CD4-positive, alpha-beta T cell treated with Interleukin-21 for 1 hour (primary cell): ENCODE measurements at places on chromosomes 7 and 10.

GRCh38 chr7:46979439-46979838, 602.5 kb downstream of the TNS3 start:
- no peak for DNase-seq

GRCh38 chr10:69287181-69287580, 8.9 kb downstream of the HK1 start:
- DNase-seq: no peak

DNA sequence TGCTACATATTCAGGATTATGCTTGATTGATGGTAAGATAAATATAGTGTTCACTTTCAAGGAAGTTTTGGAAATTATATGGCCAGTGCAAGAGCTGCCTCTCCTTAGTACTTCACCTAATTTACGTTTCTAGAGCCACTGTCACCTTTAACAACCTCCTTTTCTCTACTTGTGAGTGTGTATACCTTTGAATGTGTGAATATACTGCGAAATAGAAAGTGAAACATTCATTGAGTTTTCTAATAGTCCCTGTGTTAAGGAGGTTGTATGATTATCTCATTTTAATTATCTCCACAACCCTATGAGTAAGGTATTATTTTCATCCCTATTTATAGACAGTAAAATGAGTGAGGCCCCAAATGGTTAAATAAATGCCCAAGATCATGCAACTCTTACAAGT, 1050.5 kb downstream of the XPNPEP1 start:
- no peak for DNase-seq

DNA sequence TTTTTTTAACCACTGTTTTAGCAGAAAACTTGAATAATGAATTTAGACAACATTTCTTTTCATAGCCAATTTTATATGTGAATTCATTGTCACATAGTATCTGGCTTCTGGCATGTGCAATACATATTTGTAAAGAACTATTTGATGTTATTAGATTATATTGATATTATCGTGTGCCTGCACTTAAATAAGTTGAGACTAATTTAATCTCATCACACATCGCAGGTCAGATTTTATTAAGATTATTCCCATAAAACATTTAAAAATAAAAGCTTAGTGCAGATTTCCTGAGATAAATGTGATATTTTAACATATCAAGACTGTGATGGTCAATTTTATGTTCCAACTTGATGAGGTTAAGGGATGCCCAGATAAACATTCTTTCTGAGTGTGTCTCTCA, 1565.3 kb upstream of the LRRTM3 start:
- DNase-seq: no peak

DNA sequence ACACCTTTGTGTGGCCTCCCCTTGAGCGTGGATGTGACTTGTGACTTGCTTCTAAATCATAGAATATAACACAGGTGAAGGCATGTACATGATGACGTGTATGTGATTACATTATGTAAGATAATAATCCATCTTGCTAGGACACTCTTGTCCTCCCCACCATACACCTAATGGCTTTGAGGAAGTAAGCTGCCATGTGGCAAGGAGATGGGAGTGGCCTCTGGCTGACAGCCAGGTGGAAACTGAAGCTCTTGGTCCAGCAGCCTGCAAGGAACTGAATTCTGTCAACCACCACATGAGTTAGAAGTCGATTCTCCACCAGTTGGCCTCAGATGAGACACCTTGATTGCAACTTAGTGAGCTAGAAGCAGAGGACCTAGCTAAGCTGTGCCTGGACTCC, 67.4 kb upstream of the ELN start:
- no peak for DNase-seq

DNA sequence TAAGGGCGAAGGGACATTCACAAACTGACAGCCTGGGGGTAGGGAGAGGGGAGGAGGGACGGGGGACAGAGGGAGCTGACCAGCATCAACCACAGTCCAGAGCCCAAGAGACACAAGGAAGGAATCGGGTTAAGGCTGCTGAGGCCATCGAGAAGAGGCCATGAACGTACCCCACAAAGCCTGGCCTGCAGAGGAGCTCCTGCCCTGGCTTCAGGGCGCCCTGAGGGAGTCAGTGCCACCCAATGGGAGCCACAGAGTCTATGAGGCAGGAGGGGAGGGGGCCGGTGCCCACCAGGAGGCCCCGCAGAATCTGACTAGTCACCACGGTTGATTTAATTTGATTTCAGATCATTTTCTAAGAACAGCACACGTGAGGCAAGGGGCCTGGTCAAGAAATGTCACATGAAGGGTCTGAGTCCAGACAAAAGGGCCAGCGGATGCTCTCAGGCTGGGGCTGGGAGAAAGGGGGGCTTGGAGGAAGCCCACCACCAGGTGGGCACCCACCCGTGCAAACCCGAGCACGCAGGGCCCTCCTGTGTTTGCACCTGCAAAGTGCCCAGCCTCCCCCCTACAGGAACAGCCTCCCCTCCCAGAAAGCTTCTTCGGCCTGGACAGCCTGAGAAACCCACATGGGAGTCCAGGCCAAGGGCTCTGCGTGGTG, 40.4 kb downstream of the CAMK2B start:
- DNase-seq: no peak

DNA sequence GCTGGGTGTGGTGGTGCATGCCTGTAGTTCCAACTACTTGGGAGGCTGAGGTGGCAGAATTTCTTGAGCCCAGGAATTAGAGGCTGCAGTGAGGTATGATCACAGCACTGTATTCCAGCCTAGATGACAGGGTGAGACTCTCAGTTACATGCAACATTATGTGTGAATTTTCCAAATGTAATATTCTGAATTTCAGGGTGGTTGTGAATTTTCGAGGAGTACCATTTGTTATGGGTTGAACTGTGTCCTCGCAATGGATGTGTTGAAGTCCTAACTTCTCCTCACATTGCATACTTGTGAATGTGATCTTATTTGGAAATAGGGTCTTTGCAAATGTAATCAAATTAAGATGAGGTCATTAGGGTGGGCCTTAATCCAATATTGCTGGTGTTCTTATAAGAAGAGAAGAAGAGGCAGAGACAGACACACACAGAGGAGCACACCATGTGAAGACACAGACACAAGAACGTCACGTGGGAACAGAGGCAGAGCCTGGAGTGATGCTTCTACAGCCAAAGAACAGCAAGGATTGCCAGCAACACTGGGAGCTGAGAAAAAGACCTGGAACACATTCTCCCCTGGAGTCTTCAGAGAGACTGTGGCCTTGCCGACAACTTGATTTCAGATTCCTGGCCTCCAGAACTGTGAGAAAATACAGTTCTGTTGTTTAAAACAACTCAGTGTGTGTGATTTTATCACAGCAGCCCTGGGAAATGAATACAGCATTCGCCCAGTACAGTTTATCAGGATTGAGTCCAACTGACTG, 91.9 kb downstream of the ZNF783 start:
- DNase-seq: no peak

DNA sequence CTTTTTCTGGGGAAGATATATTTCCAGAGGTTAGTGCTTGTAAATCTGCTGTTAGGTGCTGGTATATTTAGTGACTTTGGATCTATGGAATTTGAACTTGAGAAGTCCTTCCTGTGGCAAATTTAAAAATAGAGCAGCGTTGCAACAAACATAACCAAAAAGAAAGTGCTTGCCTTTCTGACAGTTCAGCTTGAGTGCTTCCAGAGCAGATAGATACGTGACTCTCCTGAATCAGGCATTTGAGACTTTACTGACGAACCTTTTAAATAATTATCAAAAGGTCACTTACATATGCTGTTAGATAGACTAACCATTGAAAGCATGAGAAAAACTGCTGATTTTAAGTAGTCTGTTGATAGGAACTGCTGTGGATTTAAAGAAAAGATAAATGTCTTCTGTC, 387.5 kb upstream of the LRRTM3 start:
- no peak for DNase-seq

DNA sequence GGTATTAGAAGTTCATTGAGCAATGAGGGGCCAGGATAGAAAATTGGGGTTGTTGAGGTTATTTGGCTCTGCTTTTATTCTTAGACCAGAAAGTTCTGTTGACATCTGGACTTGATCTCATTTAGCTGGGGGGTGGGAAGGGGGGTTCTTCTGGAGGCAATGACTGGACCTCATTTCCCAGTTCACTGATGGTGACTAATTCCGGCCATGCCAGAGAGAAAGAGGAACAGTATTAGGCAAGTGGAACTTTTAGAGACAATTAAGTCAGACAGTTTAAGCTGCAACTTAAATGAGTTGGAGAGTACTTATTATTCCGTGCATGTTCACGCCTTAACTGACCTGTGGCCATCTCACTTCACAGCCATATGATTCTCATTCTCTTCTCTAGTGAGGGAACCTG, 512.5 kb downstream of the REEP3 start:
- DNase-seq: no peak

GRCh38 chr7:12888717-12889116, 201.3 kb downstream of the ARL4A start:
- no peak for DNase-seq

- no peak for DNase-seq
Measured at GRCh38 chr10:75887992-75888680, 456.7 kb downstream of the LRMDA start.

DNA sequence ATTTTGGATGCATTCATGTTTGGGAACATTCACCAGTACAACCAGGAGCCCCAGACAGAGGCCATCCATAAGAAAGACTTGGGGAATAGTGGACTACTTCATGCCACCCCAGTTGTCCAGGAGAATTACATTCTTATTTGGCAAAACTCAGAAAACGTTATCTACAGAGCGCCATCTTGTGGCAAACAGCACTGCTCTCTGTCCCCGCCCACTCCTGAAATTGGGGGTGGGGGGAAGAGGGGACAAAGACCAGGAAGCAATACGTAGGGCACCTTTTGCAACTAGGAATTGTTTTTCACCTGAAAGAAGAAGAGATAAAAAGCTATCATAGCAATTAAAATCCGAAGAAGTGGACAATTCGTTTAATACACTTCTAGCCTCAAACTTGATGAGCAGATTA, 134.6 kb upstream of the MGMT start:
- peak; percentile 18 for DNase-seq

- no peak for DNase-seq
Measured at GRCh38 chr7:156173748-156174353, 361.6 kb upstream of the SHH start.

GRCh38 chr7:143496263-143496662, 18.6 kb downstream of the TAS2R41 start:
- no peak for DNase-seq

- no peak for DNase-seq
Measured at GRCh38 chr7:28855538-28856217, 102.5 kb downstream of the TRIL start.

GRCh38 chr10:50497758-50498157, 126.0 kb downstream of the SGMS1 start:
- DNase-seq: no peak

DNA sequence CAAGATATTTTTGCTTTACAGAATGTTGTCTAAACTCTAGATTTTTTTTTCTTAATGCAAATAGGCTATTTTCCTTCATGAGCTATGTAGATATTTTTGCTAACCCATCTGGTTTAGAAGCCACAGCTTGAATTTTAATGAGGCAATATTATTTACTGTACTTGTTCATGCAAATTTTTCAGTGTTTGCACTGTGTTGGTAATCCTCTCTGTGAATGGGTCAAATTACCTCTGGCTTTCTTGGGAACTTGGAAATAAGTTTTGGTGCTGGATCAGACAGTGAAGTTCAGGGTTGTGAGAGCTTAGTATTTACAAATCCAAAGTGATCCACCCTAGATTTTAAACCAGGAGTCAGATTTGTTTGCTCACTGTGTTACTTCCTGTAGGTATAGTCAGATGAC, 686.9 kb downstream of the NXPH1 start:
- DNase-seq: no peak

DNA sequence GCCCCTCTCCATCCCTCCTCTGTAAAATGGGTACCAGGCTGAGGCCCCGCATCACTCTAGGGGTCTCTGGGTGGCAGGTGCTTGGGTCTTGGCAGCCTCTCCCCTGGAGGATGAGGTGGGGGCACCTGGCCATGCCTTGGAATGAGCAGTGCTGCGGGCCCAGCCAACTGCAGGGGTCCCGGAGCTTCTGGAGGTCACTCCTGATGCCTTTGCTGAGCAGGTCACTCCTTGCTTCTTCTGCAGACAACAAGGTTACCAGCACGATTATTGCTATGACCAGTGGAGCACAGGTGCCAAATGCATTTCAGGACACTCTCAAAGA, 22.4 kb upstream of the ZNF488 start:
- no peak for DNase-seq

- no peak for DNase-seq
Measured at GRCh38 chr10:71217266-71218045, 5.1 kb downstream of the UNC5B start.

DNA sequence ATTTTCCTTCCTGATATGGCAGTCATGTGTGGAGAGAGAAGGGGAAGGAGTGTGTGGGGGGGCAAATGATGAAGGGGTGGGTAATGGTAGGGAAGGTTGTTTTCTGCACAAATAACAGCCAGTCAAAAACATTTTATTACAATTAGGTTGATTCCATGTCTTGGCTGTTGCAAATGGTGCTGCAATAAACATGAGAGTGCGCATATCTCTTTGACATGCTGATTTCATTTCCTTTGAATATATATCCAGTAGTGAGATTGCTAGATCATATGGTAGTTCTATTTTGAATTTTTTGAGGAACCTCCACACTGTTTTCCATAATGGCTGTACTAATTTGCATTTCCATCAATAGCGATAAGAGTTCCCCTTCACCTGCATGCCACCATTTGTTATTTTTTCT, 10.6 kb upstream of the JAZF1 start:
- DNase-seq: no peak

GRCh38 chr7:75658802-75659201, 79.9 kb downstream of the HIP1 start:
- DNase-seq: no peak

- DNase-seq: no peak
Measured at GRCh38 chr10:125158601-125159485, 1.5 kb downstream of the CTBP2 start.
